Fibroblast of lung (primary cell): ENCODE measurements at places on chromosomes 5 and 9. TPM values are rescaled to one million over a fixed set of nuclear protein-coding genes. Genes with fewer than 3 reads are reported as not detected.

NDUFA8 gene
- 26.6 and 29.0 TPM in 2 replicates for total RNA-seq

IFNA16 gene
- total RNA-seq: not detected in 2 replicates

ZNG1F gene
- total RNA-seq: 3.8 and 3.9 TPM in 2 replicates

TAF9 gene
- 73.2 and 114 TPM in 2 replicates for total RNA-seq

SLC4A9 gene
- not detected in 2 replicates for total RNA-seq

GABRP gene
- total RNA-seq: not detected in 2 replicates

MARCOL gene
- total RNA-seq: not detected in 2 replicates

WDR31 gene
- 3.1 and 4.0 TPM in 2 replicates for total RNA-seq

DDX4 gene
- not detected in 2 replicates for total RNA-seq

PCDHGC3 gene
- 59.0 and 63.4 TPM in 2 replicates for total RNA-seq

SEMA4D gene
- 2.6 TPM in 2 replicates for total RNA-seq

PCDHB5 gene
- total RNA-seq: 1.8 and 2.8 TPM in 2 replicates

THBS4 gene
- total RNA-seq: 1.5 and 2.3 TPM in 2 replicates

PKD2L2 gene
- 0.26 TPM in 1 of 2 replicates, not detected in the other for total RNA-seq

ADGRV1 gene
- total RNA-seq: under 0.01 and 0.17 TPM in 2 replicates

PCA3 gene
- total RNA-seq: not detected in 2 replicates

GARIN3 gene
- total RNA-seq: not detected in 2 replicates

FOXD4L6 gene
- total RNA-seq: not detected in 2 replicates

GFI1B gene
- total RNA-seq: under 0.01 TPM in 1 of 2 replicates, not detected in the other

CCNI2 gene
- total RNA-seq: under 0.01 TPM in 1 of 2 replicates, not detected in the other

CDC14B gene
- 46.0 and 68.5 TPM in 2 replicates for total RNA-seq

DND1 gene
- total RNA-seq: under 0.01 and 0.33 TPM in 2 replicates

LCN9 gene
- total RNA-seq: not detected in 2 replicates

ANKRD34B gene
- total RNA-seq: not detected in 2 replicates

ADAMTS12 gene
- 6.4 and 10.7 TPM in 2 replicates for total RNA-seq

CDC26 gene
- total RNA-seq: 33.9 and 48.0 TPM in 2 replicates

SV2C gene
- total RNA-seq: not detected in 2 replicates

GKAP1 gene
- 2.6 TPM in 2 replicates for total RNA-seq

MLANA gene
- total RNA-seq: not detected in 2 replicates

SCGB3A2 gene
- total RNA-seq: not detected in 2 replicates

CARD9 gene
- total RNA-seq: 1.0 and 3.3 TPM in 2 replicates

CCDC69 gene
- 4.0 and 6.4 TPM in 2 replicates for total RNA-seq

STPG3 gene
- not detected in 2 replicates for total RNA-seq

FBP2 gene
- not detected in 2 replicates for total RNA-seq

STING1 gene
- 35.7 and 70.2 TPM in 2 replicates for total RNA-seq

SNX24 gene
- 20.3 and 22.3 TPM in 2 replicates for total RNA-seq

NMUR2 gene
- not detected in 2 replicates for total RNA-seq

SLC34A3 gene
- total RNA-seq: not detected in 2 replicates

C5orf52 gene
- not detected in 2 replicates for total RNA-seq

PHF24 gene
- under 0.01 and 0.17 TPM in 2 replicates for total RNA-seq

RNF224 gene
- total RNA-seq: under 0.01 TPM in 1 of 2 replicates, not detected in the other

EIF4E1B gene
- total RNA-seq: not detected in 2 replicates

ENTPD2 gene
- under 0.01 TPM in 2 replicates for total RNA-seq

GADD45G gene
- total RNA-seq: 2.3 and 3.5 TPM in 2 replicates

RUFY1 gene
- total RNA-seq: 77.8 and 78.3 TPM in 2 replicates
